ENCODE measurements at places on chromosomes 6 and 20.

- DNase-seq: no peak
Observed at GRCh38 chr6:43405354-43405753, 22.0 kb upstream of the ABCC10 start.

DNA sequence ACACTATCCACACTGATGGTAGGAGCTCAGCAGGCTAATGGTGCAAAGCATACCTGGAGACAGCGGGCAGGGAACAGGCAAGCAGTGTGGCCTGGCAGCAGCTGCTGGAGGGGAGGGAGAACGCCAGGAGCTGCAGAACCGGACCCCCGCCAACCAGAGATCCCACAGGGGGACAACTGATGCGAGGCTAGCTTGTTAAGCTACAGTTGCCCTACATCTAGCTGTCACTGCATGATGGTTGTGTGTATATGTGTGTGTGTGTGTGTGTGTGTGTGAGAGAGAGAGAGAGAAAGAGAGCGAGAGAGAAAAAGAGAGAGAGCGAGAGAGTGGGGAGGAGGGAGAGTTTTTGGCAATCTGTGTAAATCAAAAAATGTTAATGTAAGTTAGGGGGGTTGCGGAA, 69.7 kb upstream of the NHSL1 start:
- DNase-seq: no peak

- DNase-seq: no peak
Observed at GRCh38 chr6:136920671-136921380, 1.3 kb upstream of the SLC35D3 start.

DNA sequence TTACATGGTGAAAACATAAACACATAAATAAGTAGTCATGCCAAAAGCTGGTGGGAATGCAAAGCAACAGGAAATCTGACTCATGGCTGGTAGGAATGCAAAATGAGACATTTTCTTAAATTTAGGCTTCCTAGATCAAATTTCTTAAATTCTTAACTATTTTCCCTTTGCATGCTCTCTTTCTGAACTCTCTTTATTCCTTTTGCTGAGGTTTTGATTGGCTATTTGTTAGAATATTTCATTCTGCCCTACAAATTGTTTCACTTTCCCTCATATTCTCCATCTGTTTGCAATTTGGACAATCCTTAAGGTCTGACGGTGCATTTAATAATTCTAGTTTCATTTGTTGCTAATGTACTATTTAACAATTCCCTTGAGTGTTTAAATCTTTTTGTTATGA, 437.5 kb upstream of the RGS17 start:
- no peak for DNase-seq

- DNase-seq: peak; percentile 78
Observed at GRCh38 chr20:54207743-54208547, at the start of gene PFDN4. Gene PFDN4, plus strand, starts transcription at chr20:54208087. Its CDS starts 14 bp downstream, at chr20:54208101.

GRCh38 chr6:70956191-70956450, 739 bp downstream of the B3GAT2 start:
- no peak for DNase-seq

GRCh38 chr6:29516108-29516507, 28.4 kb upstream of the MAS1L start:
- no peak for DNase-seq
